ENCODE measurements at places on chromosomes 1 and 21.

DNA sequence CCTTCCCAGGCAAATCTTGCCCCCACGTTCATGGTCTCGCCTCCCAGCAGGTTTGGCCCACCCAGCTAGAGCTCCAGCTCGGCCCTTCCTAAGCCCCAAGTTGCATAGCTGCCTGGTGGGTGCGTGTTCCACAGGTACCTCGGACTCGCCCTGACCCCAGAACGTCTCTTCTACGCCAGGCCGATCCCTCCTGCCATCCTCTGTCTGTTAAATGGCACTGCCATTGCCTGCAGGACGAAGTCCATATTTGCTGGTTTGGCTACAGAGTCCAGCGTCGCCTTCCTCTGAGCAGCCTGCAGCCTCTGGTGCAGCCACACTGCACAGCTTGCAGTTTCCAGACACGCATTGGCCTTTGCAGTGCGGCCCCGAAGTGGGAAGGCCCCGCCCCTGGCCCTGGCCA, 228.1 kb downstream of the SDCCAG8 start:
- no peak for DNase-seq

DNA sequence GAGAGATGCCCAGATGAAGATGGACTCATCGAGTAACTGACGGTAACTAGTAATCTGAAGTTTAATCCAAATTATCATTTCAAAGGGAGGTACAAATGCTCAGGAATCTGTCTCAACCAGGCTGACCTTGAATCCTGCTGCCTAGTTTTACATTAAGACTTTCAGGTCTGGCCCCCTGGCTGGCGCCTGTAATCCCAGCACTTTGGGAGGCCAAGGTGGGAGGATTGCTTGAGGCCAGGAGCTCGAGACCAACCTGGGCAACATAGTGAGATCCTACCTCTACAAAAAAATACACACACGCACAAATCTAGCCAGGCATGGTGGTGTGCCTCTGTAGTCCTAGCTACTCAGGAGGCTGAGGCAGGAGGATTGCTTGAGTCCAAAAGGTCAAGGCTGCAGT, 95.7 kb upstream of the AKT3 start:
- no peak for DNase-seq

DNA sequence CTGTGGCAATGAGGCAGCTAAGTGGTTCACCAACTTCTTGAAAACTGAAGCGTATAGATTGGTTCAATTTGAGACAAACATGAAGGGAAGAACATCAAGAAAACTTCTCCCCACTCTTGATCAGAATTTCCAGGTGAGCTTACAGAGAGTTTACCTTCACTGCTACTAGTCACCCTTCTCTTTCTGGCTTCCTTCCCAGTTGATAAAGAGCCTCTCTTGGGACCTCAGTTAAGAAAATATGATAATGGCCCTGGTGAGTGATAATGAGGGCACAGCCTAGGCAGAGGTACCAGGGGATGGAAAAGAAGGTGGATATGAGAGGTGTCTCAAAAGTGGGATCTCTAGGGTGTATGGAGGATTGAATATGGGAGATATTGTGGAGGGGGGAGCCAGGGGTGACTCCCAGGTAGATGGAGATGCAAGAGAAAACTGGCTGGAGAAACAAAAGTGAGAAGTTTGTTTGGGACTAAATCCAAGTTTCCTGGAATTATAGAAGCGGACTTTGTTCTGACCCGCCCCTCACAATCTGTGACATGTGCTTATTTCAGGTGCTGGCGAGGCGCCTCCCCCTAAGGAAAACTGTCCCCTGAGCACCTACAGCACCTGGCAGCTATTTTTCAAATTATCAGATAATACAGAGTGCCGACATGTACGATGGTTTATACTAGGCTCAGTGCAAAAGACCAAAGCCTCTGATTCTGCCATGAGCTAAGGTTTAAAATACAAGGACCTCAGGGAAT, 13.7 kb downstream of the MTARC2 start:
- no peak for DNase-seq

DNA sequence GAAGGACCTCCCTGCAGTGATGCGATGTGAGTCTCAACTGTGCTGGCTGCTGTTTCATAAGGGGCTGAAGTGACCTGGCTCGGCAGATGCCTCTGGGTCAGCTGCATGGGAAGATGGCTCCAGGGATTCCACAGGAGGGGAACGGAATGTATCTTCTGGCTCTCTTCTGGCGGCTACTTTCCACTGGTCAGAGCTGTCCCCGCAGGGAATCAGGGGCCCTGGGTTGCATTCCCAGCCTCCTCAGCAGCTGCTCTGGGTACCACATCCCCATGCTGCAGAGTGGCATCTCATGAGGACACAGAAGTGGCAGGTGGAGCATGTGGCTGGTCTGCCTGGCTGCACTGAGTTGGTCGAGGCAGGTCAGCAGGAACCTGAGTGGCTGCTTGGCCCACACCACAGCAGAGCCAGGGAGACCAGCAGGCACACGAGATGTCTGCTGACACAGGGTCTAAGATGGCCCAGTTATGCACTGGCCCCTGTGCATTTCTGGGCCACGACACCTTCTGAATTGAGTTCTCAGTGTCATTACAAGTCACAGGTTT, 42.8 kb downstream of the POFUT2 start:
- no peak for DNase-seq

GRCh38 chr1:29716306-29716705, 480.0 kb downstream of the PTPRU start:
- no peak for DNase-seq
